ENCODE measurements at places on chromosomes 7 and 10.

DNA sequence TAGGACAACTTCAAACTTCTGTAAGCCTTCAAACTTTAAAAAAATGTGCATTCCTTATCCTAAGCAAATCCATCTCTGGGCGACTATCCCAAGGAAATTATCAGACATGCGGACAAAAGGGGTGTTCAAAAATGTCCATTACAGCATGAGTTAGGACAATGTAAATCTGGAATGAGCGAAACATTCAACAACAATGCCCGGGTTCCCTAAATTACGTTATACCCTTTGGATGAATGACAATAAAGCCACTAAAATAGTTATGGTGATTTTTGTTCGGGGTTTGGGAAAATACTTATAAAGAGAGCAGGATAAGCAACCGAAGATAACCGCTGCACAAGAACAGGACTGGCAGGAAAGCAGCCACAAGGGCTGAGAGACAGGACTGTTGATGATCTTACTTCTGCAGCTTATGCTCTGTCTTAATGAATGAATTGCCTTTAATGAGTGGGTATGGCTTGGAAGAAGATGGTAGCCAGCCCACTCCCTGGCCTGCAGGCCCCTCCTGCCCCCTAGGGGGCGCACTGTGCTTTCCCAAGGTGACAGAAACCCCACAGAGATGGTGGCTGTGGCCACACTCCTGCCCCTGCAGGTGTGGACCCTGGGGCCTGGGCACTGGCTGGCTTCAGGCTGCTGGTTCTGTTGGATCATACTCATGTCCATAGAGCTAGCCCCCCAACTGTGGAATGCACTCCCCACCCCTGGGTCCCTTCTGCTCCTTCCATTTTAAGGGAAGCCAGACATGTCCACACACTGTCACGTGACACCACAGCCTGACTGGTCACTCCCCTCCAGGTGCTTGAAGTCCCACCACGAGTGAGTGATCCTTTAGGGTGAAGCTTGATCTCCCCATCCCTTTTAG lies 45.0 kb downstream of the ZCCHC24 start:
- DNase-seq, result peak; percentile 37

DNA sequence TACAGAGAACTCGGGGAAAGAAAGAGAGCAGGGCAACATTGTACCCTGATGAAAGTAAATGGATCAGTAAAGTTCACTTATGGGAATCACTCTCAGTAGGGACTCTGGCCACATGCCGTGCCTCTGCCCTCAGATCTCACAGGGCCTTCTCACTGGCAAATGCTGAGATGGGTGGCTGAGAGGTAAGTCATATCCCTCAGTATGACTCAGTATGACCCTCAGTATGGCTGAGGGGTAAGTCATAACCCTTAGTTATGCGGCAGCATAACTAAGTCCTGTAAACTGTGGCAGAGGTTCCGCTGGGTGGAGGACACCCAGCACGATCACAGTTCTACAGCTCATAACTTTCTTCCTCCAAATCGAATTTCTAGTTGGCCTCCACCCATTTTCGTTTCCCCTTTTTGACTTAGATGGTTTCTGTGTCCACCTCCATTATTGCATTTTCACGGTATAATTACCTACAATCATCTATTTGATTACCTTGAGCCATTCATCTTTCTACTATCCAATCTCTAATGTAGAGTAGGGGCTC lies 26.5 kb upstream of the WNT16 start:
- no peak for DNase-seq

GRCh38 chr10:107028236-107028635 lies 136.3 kb downstream of the SORCS1 start:
- DNase-seq, result no peak

GRCh38 chr7:135645296-135645904 lies 16.9 kb upstream of the STMP1 start:
- DNase-seq, result peak; percentile 31

- DNase-seq, result peak; percentile 94
Observed at GRCh38 chr7:90766814-90767564, 170.9 kb downstream of the CDK14 start.

DNA sequence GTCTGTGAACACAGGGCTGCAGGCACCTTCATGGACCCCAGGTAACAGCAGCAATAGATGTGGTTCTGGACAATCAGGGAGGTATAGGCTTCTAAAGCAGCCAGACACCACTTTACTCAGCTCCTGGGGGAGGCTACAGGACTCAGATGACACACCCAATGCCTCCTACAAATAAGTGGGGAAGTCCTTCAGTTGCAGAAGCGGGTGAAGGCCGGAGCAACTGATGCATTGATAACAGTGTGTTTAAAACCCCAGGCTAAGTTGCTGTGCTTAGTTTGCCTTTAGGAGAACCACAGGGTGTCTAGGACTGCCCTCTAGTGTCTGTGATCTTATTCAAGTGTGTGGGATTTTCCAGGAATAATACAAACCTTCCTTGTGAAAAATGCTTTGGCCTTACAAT lies 5.9 kb upstream of the ITGA8 start:
- peak; percentile 39 for DNase-seq

- no peak for DNase-seq
Observed at GRCh38 chr10:34797155-34797554, 17.9 kb downstream of the PARD3 start.

GRCh38 chr10:25059990-25060389 lies 43.6 kb downstream of the THNSL1 start:
- peak; percentile 87 for DNase-seq

DNA sequence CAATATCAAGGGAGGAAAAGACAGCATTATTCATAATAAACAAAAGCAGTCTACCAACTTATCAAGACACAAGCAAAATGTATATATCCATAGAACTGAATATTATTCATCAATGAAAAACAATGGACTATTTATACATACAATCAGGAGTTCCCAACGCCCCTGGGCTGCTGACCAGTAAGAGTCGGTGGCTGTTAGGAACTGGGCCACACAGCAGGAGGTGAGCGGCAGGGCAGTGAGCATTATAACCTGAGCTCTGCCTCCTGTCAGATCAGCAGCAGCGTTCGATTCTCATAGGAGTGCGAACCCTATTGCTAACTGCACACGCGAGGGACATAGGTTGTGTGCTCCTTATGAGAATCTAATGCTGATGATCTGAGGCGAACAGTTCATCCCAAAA lies 71.7 kb upstream of the GPR22 start:
- no peak for DNase-seq

GRCh38 chr10:58853668-58854067 lies 322.8 kb upstream of the PHYHIPL start:
- DNase-seq, result no peak

- DNase-seq, result no peak
Observed at GRCh38 chr10:133557381-133557780, 8.0 kb downstream of the SYCE1 start.

DNA sequence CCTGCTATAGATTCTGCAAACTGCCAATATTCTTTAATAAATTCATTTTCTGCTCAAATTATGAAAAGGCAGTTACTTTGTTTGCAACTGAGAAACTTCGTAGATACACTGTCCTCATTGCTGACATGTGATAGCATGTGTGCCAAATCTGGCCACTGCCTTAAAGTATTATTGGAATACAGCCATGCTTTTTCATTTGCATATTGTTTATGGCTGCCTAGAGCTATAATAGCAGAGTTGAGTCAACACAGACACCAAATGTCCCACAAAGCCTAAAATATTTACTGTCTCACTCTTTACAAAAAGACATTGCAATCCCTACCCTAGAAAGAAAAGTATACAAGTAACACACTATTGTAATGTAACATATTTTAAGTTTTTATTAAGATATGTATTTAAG lies 647.4 kb downstream of the XPNPEP1 start:
- DNase-seq, result no peak

- peak; percentile 2 for DNase-seq
Observed at GRCh38 chr10:3977761-3978160, 192.8 kb upstream of the KLF6 start.

GRCh38 chr10:49758249-49758930 lies 3.7 kb downstream of the OGDHL start:
- no peak for DNase-seq

DNA sequence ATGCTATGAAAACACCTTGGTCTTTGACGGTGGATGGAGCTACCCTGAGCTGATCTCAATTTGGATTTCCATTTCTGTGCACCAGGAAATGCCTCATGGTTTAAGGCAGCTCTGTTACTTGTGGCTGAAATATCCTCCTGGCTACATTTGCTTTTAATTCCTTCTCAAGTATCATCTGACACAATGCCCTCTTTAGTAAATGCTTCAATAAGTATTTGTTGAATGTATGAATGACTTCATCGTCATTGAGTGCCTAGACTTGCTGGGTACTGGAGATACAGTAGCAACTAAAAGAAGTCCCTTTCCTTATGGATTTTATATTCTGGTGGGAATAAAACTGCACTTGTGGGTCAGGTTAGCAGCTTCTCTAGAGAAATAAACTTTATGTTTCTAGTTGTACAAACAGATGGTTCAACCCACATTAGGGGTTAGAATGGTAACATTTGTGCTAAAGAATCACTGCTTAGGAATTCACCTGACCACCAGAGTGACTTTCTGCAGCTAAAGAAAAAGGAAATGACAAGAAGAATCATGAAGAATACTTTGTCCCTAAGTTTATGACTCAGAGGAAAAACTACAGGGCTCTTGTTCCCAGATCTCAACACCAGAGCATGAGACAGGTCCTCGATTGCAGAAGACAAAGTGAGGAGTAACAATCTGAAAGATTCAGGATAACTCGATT lies 21.8 kb upstream of the SMNDC1 start:
- no peak for DNase-seq

DNA sequence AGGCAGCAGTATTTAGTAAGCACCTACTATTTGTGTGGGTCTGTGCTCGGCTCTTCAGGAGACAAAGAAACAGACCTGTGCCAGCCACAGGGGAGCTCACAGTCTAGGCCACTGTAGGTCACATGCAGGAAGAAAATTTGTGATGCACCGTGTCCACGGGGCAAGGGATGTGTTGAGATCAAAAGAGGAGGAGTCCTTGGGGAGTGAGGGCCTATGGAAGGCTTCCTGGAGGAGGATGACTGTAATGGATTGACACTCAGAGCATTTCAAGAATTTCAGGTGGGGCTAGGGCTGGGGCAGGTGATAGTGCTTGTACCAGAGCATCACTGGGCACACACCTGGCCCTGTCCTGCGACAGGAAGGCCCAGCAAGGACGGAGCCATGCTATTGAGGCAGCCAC lies 102.7 kb downstream of the ZMIZ1 start:
- DNase-seq, result no peak

- no peak for DNase-seq
Observed at GRCh38 chr7:132451161-132451560, 125.1 kb downstream of the PLXNA4 start.

- no peak for DNase-seq
Observed at GRCh38 chr10:5305374-5305773, 59.4 kb upstream of the UCN3 start.

GRCh38 chr10:33139181-33139646 lies 181.2 kb upstream of the ITGB1 start:
- no peak for DNase-seq

DNA sequence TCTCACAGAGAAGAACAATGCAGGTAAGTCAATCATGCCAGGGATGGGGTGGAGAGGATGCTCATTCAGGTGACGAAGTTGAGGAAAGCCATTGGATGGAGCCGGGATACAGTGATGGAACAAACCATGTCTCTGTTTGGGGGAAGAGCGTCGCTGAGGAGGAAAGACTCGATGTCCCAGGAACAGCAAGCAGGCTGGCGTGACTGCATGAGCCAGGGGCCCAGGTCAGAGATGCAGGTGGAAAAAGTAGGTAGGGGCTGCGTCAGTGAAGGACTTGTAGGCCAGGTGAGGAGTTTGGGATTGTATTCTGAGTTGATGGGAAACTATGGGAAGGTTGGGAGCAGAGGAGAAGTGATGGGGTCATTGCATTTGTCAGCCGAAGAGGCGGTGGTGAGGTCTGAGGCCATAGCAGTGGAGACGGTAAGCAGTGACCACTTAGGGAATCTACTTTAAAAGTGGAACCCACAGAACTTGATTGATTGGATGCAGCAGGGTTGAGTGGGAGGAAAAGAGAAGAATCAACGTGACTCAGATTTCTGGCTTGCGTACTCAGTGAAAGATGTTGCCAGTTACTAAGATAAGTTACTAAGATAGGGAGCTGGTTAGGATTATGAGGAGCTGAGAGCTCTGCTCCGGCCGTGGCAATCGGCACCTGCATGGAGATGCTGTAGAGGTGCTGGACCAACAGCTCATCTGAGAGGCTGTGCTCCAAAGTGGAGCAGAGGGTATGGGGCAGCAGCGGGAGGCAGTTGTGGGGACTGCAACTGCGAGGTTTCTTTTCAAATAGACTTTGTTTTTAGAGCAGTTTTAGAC lies 12.5 kb upstream of the IL2RA start:
- DNase-seq, result no peak

DNA sequence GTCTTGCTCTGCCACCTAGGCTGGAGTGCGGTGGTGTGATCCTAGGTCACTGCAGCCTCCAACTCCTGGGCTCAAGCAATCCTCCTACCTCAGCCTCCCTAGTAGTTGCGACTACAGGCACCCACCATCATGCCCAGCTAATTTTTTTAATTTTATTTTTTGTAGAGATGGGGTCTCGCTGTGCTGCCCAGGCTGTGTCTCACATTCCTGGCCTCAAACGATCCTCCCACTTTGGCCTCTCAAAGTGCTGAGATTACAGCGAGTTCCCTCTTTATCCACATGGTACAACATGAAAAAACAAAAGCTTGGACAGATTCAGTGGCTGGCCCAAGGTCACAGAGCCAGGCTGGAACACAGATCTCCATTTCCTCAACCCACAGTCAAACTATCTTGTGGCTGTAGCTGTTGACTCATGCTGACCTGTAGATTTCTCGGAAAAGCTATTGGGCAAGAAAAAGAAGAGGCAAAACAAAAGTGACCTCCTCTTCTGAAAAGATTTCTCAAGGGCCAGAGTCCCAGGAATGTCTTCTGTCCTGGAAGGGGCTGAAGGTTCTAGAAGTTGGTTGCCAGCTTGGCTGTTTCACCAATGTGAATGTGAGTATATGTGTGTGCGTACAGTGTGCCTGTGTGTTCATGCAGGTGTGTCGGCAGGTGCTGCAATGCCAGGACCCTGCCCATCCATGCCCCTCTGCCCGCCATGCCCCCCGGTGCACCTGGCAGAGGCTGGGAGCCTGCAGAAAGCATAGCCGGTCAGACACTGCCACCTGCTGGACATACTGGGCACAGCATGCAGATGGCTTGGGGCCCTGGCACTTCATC lies 28.4 kb downstream of the TMEM130 start:
- peak; percentile 20 for DNase-seq

DNA sequence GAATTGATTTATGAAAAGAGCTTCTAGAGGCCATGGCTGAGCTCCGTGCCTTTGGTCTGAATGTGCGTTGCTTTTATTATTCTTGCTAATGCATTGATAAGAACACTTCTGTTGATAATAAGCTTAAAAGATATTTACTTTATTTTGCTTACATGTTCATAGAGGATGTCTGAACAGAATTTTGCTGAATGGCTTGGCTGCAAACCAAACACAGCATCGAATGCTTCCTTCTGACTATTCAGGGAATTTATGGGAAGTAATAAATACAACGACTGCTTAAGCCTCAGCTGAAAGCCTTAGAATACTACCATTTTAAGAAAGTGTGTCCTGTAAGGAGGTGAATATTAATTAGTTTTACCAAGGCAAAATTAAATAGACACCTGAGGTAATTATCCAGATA lies 643.5 kb upstream of the POT1 start:
- DNase-seq, result no peak

- DNase-seq, result no peak
Observed at GRCh38 chr7:121504482-121504881, 108.4 kb upstream of the FAM3C start.

GRCh38 chr10:89548673-89549072 lies 13.3 kb upstream of the SLC16A12 start:
- no peak for DNase-seq

GRCh38 chr7:131723926-131724325 lies 167.5 kb upstream of the PODXL start:
- peak; percentile 4 for DNase-seq

- DNase-seq, result no peak
Observed at GRCh38 chr10:74754381-74754821, 72.0 kb upstream of the KAT6B start.

- DNase-seq, result no peak
Observed at GRCh38 chr10:21257919-21258318, 267.6 kb downstream of the SKIDA1 start.
